Stimulated activated CD8-positive, alpha-beta memory T cell treated with anti-CD3 and anti-CD28 coated beads, Interleukin-15, amount 100 ng/mL, for 48 hours (primary cell): ENCODE measurements at places on chromosomes 7 and 10.

DNA sequence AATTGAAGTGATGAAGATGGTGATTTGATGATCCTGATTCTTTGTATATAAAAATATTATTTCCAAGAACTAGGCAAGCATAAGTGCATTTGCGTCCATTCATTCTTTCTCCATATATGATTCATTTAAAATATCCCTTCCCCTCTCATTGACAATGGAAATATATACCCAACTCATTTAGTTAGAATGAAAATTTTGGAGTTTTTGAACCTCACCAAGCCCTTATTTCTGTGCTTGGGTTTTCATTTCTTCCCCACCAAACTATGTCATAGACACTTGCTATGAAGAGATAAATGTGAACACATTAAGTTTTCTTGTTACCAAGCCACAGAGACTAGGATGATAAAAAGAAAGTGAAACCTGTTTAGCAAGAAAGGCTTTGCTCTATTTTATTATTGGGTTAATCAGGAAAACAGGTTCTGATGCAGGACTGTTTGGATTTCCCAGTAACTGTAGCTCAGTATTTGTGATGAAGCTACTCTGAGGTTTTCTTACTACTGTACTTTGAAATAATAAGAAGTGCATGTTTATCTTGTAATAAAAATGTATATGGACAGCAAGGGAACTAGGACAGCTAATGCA is 68.3 kb downstream of the ITGB1 start:
- DNase-seq = no peak

- no peak for DNase-seq
These were observed 260.8 kb downstream of the DNAJB6 start for GRCh38 chr7:157597562-157597961.

DNA sequence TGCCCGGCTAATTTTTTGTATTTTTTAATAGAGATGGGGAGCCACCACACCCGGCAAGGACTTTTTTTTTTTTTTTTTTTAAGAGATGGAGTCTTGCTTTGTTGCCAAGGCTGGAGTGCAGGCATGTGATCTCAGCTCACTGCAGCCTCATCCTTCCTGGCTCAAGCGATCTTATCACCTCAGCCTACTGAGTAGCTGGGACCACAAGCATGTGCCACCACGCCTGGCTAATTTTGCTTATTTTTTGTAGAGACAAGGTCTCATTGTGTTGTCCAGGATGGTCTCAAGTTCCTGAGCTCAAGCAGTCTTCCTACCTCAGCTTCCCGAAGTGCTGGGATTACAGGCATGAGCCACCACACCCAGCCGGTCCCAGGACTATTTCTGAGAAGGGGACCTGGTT is 9.3 kb upstream of the MCU start:
- DNase-seq = no peak

DNA sequence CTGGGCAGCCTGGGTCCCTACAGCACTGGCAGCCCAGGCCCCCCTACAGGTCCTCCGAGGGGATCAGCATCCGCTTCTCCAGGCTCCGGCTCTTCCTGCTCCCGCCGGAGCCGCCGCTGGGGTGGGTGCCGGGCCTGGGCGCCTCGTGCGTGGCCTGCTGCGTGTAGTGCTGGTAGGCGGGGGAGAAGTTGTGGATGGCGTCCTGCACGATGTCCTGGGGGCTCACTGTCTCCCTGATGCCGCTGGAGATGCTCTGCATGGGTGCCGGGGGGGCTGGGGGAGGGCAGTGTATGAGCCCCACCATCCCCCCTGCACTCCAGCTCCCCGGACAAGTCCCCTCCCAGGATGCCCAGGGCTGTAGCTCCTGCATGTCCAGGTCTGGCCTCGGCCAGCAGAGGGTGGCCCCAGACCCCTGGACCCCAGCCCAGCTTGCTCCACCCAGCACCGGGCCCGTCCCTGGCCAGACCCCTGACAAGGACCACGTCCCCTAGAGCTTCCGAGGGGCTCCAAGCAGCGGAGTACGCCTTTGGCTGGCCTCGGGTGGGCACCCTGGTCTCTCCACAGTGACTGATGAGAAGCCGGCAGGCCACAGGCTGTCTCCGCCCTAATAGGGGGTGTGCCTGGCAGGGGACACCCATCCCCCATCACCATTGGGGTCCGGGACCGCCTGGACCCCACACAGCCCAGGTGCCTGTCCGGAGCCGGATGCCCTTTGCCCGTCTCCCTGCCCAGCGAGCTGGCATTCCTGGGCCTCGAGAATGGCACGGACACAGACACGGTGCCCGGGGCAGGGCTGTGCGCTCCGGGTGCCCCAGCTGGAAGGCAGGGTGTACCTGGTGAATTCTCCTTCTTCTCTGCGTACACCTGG is 8.9 kb downstream of the TMEM184A start:
- no peak for DNase-seq

DNA sequence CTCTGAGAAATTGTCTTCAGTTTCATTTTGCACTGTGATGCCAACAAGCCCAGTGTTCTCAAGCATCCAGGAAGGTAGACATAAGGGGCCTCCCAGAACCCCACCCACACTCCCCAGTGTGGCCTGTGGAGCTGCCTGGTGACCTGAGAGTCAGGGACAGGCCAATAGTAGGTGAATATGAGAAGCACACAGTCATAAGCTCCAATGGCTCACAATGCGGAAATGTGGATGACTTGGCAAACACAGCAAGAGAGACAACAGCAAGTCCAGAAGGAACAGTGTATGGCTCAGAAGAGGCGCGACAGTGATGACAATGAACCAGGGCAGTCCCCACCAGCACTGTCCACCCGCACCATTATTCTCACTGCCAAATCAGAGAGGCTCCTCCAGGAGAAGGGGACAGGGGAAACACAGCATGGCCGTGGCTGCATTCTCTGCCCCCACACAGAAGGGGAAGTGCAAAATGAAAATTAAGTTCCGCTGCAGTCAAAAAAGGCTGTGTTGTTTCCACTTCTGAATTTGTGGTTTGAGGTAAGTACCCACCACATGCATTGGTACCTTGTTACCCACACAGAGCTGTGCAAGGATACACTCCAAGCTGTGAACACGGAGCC is 419.8 kb downstream of the GRID1 start:
- no peak for DNase-seq

DNA sequence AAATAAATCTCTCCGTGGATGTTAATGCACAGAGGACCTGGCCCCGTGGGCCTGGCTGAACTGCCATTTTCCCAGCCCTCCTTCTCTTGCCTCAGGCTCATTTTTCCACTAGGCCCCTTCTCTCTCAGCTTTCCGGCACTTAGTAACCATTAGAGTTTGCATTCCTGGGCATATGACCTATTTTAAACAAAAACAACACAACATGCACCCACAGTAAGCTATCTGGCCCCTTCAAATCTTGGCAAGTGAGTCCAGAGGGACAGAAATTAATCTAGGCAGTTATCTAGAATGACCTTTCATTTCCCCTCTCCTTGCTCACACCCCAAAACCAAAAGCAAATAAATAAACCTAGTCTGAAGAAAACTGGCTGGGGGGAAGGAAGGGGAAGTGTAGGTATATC is 11.7 kb downstream of the FBXW4 start:
- DNase-seq = no peak

DNA sequence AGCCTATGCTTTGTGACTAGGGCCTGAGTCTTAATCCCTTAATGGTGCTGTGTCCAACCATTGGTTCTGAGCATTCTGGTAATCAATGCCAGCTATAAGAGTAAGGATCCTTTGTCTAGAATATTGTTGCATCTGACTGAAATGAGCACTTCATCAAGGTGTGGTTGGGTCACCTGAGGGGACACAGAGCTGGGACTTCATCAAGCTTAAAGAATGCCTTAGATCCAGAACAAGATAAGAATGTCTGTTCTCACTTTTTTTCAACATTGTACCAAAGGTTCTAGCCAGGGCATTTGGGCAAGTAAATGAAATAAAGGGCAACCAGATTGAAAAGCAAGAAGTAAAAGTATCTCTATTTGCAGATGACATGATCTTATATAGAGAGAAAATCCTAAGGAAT is 280.4 kb downstream of the MTERF1 start:
- DNase-seq = no peak

- no peak for DNase-seq
These were observed 46.0 kb upstream of the HPS1 start for GRCh38 chr10:98492763-98493162.

DNA sequence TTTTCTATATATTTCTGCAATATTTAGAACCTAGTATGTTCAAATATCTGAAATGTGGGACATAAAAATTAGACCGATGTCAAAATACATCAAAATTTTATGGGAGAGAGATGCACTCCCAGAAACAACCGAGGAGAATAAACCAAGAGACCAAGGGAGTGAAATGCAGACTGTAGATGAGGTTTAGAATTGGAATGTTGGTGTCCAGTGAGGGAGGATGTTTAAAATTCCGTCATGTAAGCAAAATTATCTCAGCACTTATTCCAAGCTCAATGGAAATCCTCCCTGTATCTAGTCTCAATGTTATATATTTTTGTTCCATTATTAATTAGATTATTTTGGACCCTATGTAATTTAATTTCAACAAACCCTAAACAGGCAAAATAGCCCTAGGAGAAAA is 61.9 kb upstream of the MAGI2 start:
- no peak for DNase-seq
